ENCODE measurements at places on chromosomes 6 and 20.
A peak's percentile ranks its signal among the peaks of the same experiment; 100 is the strongest.

DNA sequence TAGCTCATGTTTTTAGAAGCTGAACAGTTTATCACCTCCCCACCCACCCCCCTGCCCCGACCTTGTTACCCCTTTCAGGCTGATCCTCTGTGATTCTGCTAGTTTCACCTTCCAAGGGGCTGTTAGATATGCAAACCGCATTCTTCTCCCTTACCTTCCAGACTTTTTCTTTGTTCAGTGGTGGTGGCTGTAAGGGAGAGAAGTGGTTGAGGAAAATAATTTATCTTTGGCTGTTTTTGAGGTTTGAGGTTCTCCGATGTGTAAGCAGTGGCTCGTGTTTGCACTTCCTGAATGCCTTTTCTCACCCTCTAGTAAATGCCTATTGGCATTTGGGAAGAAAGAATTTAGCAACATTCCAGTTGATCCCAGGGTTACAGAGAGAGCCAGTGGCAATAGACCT is 69.4 kb upstream of the KCNG1 start:
- peak; percentile 25 for DNase-seq

GRCh38 chr20:47281376-47281775 is 75.1 kb downstream of the ZMYND8 start:
- no peak for DNase-seq

DNA sequence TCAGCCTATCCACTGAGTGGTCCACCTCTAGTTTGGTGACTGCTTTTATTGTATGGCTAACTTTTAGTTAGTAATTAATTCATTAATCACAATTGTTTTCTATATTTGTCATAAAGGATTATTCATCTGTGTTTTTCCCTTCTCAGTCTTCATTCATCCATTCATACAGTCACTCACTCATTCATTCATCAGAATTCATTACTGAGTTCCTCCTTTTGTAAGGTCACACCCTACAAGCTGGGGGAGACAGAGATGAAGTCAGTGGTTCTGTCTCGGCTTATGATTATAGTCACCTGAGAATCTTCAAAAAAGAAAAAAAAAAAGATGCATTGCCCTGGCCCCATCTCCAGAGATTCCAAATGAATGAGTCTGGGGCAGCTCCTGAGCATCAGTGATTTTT is 257.1 kb downstream of the ADGB start:
- no peak for DNase-seq

DNA sequence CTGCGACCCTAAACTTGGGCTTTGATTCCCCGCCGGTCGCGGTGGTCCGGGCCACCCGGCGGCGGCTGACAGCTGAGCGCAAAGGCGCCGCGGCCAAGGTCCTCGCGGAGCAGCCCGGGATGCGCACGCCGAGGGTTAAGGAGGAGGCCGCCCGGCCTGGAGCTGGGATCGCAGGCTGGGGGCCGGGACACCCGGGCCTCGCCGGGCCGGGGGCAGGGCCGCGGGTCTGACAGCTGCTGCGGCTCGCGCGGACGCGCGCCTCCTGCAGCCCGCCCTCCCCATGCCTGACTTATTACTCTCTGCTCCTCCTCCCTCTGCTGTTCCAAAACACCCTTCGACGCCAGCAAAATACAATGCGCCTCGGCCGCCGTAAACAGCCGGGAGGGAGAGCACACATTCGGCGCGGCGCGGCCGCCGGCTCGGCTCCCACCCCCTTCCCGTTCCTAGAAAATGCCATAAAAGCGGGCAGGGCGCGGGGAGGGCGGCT is 746 bp downstream of the BACH2 start:
- peak; percentile 48 for DNase-seq

- no peak for DNase-seq
These were observed 40.6 kb downstream of the DTD1 start for GRCh38 chr20:18628330-18628920.

- DNase-seq = no peak
These were observed 188.9 kb downstream of the TFAP2C start for GRCh38 chr20:56817780-56818675.

- DNase-seq = peak; percentile 36
These were observed 780 bp upstream of the TAF4 start for GRCh38 chr20:62066339-62066982.

DNA sequence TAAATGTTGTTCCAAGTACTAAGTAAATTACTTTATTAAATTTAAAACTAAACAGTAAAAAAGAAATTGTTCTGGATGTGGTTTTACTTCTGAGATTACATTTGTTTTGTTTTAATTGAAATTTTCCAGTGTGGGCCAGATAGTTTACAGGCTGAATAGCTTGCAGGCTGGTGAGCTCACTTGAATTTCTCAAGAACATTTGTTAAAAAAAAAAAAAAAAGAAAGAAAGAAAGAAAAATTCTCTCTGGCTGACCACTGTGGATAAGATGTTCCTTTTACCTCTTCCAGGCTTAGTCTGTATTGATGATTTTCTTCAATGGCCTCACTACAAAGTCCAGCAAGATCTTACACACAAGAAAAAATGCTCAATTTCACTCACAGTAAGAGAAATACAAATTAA is 85.4 kb downstream of the PLCG1 start:
- DNase-seq = peak; percentile 25

DNA sequence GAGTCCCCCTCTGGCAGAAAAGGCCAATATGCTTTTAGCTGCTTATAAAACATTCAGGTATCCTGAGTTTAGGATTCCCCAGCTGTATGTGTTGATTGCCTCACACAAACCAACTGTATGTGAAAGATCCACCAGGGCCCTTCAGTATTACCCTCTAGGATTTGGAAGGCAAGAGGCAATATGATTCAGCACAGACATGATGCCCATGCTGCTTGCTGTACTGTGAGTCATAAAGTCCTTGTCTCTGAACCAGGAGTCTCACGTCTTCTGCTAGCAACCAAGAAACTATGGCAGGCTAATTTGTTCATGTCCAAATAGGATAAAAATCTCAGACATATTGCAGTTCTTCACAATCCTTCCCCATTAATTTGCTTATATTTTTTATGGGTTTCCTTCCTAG is 789.2 kb upstream of the SLC35B3 start:
- peak; percentile 59 for DNase-seq

GRCh38 chr6:50361641-50362331 is 312.1 kb upstream of the DEFB112 start:
- DNase-seq = no peak

- DNase-seq = no peak
These were observed 29.0 kb upstream of the ZNF337 start for GRCh38 chr20:25725639-25726038.

- no peak for DNase-seq
These were observed 2.3 kb upstream of the TUBB1 start for GRCh38 chr20:59016795-59017492.

DNA sequence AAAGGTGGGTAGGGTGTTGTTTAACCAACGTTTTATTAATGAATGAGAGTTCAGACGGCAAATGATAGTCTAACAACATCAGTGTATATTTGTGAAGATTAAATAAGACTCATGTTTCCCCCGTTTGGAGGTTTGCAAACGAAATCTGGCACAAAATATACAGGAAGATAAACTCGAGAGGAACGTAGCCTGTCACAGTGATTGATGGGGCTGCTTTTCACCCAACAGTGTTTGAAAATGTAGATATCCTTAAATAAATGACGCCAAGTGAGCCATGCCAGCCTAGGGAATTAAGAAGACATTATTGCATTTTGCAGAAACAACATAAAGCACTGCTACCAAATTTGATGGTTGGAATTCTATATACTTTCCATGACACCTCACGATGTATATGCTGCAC is 696.5 kb upstream of the FLRT3 start:
- no peak for DNase-seq

DNA sequence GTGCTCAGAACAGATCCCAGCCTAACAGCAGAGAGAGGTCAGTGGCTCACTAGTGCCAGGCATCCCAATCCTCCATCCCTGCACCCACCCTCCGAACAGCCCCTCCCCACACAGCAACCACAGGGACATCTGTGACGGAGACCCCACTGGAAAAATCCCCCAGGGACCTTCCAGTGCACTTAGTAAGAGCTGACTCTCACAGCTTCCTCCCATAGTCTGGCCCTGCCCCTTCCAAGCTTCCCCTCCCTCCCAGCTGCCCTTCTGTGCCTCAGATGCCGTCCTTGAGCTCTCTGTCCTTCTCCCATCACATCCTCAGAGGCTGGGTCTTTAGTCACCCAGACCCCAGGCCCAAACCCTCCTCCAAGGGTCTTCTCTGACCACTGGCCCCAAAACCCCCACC is 9.7 kb upstream of the THBS2 start:
- no peak for DNase-seq

- DNase-seq = peak; percentile 42
These were observed 45.6 kb downstream of the ARID1B start for GRCh38 chr6:156822747-156823206.

- no peak for DNase-seq
These were observed 4.0 kb downstream of the PKIG start for GRCh38 chr20:44586289-44586911.

DNA sequence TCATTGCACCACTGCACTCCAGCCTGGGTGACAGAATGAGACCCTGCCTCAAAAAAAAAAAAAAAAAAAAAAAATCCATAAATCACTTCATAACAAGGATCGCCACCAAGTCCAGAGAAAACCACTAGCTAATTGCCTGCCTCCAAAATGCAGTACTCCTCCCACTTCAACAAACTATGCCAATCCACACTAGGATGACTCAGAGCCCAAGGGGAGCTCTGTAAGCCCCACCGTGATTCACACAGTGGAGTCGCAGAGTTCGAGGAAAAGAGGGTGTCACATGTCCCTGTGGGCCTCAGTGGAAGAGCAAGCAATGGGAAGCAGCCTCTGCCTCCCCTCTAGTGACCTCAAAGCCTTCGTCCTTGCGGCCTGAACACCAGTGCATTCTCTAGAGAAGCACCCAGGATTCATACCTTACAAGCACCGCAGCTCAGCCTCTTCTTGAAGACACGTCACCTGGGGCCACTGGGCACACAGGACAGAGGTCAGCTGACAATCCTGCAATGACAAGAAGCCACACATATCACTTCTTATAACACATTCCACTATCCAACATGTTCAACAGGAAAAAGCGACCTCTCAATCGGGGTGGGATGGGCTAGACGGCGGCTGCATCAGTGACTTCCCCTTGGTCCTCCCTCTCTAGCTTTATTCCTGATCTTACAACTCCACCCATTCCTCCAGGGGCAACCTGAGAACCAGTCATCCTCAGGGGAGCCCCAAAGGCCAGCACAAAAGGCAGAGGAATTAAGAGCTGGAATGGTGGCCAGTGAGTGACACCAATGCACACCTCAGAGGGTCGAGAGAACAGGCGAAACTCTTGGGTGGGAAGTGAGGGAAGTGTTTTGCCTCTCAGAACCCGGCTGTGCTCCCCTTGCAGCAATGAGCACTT is 8.9 kb downstream of the SNHG17 start:
- DNase-seq = peak; percentile 95
